ENCODE measurements at places on chromosomes 5 and 9. TPM values are rescaled to one million over a fixed set of nuclear protein-coding genes. Genes with fewer than 3 reads are reported as not detected.

The EDIL3 gene
- total RNA-seq = not detected

The SMIM33 gene
- total RNA-seq = not detected

The ADAMTS2 gene
- total RNA-seq = not detected

The PCDHGB6 gene
- total RNA-seq = not detected

The DBH gene
- total RNA-seq = not detected

The INSYN2B gene
- total RNA-seq = not detected

The SLC6A18 gene
- total RNA-seq = not detected

The RANBP6 gene
- total RNA-seq = 4.4 TPM

The ARHGEF37 gene
- not detected for total RNA-seq
